ENCODE measurements at places on chromosomes 12 and 14.

GRCh38 chr14:69685716-69686115, 74.3 kb downstream of the SUSD6 start:
- H3K27me3 ChIP-seq, result no peaks in the 10 kb centered on the region
- no peak overlapping the region for H3K4me3 ChIP-seq
- no peak for DNase-seq
- H3K4me1 ChIP-seq, result 0 out of 2 replicates have a peak, but pooled peaks cover 1% of the 10 kb centered on the region
- no peaks in the 10 kb centered on the region for H3K36me3 ChIP-seq

DNA sequence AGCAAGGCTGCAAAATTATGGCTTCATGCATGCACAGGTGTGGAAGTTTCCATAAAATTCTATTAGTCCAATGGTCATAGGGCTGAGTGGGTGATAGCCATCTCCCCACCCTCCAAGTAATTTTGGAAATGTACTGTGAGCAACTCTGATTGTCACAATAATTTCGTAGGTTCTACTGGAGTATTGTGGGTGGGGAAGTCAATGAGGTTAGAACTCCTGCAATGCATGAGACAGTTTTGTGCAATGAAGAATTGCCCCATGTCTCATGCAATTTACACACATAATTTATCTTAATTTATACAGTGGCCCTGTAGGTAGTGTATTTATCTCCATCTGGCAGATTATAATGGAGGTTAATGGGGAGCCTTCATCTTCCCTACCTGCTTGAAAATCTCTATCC, 20.5 kb downstream of the IFNG start:
- no peak overlapping the region for H3K27ac ChIP-seq
- DNase-seq, result no peak
- no peaks in the 10 kb centered on the region for H3K4me1 ChIP-seq
- no peaks in the 10 kb centered on the region for H3K36me3 ChIP-seq

GRCh38 chr12:59484575-59484974, 111.3 kb upstream of the SLC16A7 start:
- no peak overlapping the region for H3K27ac ChIP-seq
- no peaks in the 10 kb centered on the region for H3K27me3 ChIP-seq
- no peak for DNase-seq
- H3K4me3 ChIP-seq, result no peak overlapping the region

GRCh38 chr14:50403419-50403818, 6.7 kb upstream of the CDKL1 start:
- H3K4me1 ChIP-seq, result no peaks in the 10 kb centered on the region
- no peak overlapping the region for H3K4me3 ChIP-seq
- no peaks in the 10 kb centered on the region for H3K27me3 ChIP-seq

GRCh38 chr12:27937768-27938167, 34.8 kb downstream of the PTHLH start:
- H3K4me3 ChIP-seq, result no peak overlapping the region
- H3K27ac ChIP-seq, result no peak overlapping the region
- H3K27me3 ChIP-seq, result no peaks in the 10 kb centered on the region
- DNase-seq, result no peak
- no peaks in the 10 kb centered on the region for H3K36me3 ChIP-seq

DNA sequence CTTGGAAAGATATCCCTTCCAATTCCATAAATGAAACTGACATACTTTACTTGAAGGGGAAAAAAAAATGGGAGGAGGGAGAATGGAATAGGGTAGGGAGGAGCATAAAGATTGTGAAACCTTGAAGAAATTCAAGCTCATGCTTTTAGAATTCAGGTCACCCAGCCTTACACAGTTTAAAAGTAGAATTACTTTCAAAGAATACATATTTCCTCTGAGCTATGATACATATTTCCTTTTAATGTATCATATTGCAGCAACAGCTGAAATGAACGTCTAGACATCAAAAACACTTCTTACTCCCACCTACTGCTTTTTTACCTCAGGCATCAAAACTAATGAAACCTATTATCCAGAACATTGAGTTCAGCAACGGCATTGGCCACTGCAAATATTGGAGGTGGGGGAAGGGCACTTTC, 156.0 kb downstream of the MED13L start:
- H3K36me3 ChIP-seq, result no peaks in the 10 kb centered on the region
- DNase-seq, result no peak
- peaks cover 3% of the 10 kb centered on the region for H3K4me1 ChIP-seq
- no peaks in the 10 kb centered on the region for H3K27me3 ChIP-seq
- no peak overlapping the region for H3K4me3 ChIP-seq

GRCh38 chr14:93970585-93970964, 5.8 kb downstream of the ASB2 start:
- H3K4me1 ChIP-seq, result no peaks in the 10 kb centered on the region
- H3K4me3 ChIP-seq, result no peak overlapping the region
- no peaks in the 10 kb centered on the region for H3K27me3 ChIP-seq

- no peak for DNase-seq
- no peak overlapping the region for H3K4me3 ChIP-seq
- H3K27me3 ChIP-seq, result no peaks in the 10 kb centered on the region
- H3K4me1 ChIP-seq, result no peaks in the 10 kb centered on the region
- no peak overlapping the region for H3K27ac ChIP-seq
- no peaks in the 10 kb centered on the region for H3K36me3 ChIP-seq
Observed at GRCh38 chr12:121947981-121948380, 29.6 kb downstream of the CFAP251 start.

GRCh38 chr12:9669534-9669933, at the start of gene CLEC2D:
Gene CLEC2D, plus strand, starts transcription at chr12:9669713. Its CDS starts 22 bp downstream, at chr12:9669735.
- no peaks in the 10 kb centered on the region for H3K27me3 ChIP-seq
- H3K4me1 ChIP-seq, result no peaks in the 10 kb centered on the region
- no peak within 1 kb of the TSS for H3K27ac ChIP-seq
- no peaks in the 10 kb centered on the region for H3K36me3 ChIP-seq

- no peak overlapping the region for H3K27ac ChIP-seq
- peaks cover 5% of the 10 kb centered on the region for H3K4me1 ChIP-seq
- no peak for DNase-seq
- no peaks in the 10 kb centered on the region for H3K36me3 ChIP-seq
- no peaks in the 10 kb centered on the region for H3K27me3 ChIP-seq
Observed at GRCh38 chr14:90544566-90544965, 147.7 kb downstream of the CALM1 start.

DNA sequence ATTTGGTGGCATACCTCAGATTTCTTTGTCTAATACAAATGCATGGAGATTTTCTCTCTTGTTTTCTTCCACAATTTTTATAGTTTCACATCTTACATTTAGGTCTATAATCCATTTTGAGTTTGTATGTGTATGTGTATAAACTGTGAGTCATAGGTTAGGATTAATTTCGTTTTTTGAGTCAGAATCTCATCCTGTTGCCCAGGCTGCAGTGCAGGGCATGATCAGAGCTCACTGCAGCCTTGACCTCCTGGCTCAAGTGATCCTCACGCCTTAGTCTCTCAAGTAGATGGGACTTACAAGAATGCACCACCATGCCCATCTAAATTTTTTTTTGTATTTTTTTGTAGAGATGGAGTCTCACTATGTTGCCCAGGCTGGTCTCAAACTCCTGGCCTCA, 71.6 kb downstream of the OTOGL start:
- no peaks in the 10 kb centered on the region for H3K36me3 ChIP-seq
- H3K27ac ChIP-seq, result no peak overlapping the region
- no peak for DNase-seq
- no peaks in the 10 kb centered on the region for H3K27me3 ChIP-seq

DNA sequence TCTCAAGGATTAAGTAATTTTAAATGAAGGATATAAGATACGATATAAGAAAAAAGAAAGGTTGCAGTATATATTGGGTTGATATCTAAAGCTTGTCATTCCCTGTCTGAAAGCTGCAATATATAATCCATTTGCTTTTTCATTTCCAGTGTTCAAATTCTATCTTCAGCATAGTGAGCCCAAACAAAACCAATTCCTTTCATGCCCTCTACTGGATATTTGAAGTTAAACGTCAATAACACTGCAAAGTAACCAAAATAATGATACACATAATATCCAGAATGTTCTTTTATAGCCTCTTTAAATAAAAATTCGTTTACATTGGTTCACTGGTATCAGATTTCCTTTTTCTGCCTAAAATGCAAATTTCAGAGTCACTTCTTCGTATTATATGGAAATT, 64.5 kb upstream of the DAAM1 start:
- H3K4me3 ChIP-seq, result no peak overlapping the region
- no peak overlapping the region for H3K27ac ChIP-seq
- no peaks in the 10 kb centered on the region for H3K36me3 ChIP-seq
- H3K4me1 ChIP-seq, result no peaks in the 10 kb centered on the region

DNA sequence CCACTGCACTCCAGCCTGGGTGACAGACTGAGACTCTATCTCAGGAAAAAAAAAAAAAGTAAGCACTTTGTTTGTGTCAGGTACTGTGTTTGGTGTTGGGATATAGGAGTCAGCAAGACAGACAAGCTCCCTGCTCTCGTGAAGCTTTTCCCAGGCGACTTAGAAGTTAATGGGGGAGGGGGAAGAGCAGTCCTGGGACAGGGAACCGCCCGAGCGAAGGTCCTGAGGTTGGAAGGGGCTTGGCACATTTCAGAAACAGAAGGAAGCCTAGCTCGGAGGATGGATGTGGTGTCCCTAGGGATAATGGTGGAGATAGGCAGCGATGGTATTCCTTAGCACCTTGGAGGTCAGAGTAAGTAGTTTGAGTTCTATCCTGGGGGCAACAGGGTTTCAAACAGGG, 8.5 kb upstream of the COX6A1 start:
- no peaks in the 10 kb centered on the region for H3K27me3 ChIP-seq
- no peaks in the 10 kb centered on the region for H3K4me1 ChIP-seq
- H3K36me3 ChIP-seq, result no peaks in the 10 kb centered on the region
- no peak overlapping the region for H3K4me3 ChIP-seq
- no peak for DNase-seq

GRCh38 chr14:71261206-71261605, 353.9 kb downstream of the PCNX1 start:
- H3K4me3 ChIP-seq, result no peak overlapping the region
- DNase-seq, result no peak
- H3K36me3 ChIP-seq, result no peaks in the 10 kb centered on the region
- no peak overlapping the region for H3K27ac ChIP-seq

DNA sequence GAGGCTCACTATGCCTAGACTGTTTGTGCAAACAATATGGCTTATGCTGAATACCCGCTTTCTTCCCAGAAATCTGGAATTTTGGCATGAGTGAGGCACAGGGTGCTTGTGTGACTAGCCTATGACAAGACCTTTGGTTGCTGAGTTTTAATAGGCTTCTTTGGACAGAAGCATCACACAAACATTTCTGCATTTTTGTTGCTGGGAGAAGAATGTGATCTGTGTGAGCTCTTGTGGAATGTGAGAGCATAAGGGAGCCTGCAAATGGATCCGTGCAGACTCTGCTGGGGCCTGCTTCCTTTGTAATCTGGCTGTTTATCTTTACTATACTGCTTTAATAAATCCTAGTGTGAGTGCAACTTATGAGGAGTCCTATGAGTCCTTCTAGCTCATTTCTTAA, 83.0 kb upstream of the ZDHHC17 start:
- DNase-seq, result no peak
- 0 out of 2 replicates have a peak, but pooled peaks cover 1% of the 10 kb centered on the region for H3K4me1 ChIP-seq
- no peaks in the 10 kb centered on the region for H3K36me3 ChIP-seq
- H3K4me3 ChIP-seq, result no peak overlapping the region
- H3K27me3 ChIP-seq, result no peaks in the 10 kb centered on the region

DNA sequence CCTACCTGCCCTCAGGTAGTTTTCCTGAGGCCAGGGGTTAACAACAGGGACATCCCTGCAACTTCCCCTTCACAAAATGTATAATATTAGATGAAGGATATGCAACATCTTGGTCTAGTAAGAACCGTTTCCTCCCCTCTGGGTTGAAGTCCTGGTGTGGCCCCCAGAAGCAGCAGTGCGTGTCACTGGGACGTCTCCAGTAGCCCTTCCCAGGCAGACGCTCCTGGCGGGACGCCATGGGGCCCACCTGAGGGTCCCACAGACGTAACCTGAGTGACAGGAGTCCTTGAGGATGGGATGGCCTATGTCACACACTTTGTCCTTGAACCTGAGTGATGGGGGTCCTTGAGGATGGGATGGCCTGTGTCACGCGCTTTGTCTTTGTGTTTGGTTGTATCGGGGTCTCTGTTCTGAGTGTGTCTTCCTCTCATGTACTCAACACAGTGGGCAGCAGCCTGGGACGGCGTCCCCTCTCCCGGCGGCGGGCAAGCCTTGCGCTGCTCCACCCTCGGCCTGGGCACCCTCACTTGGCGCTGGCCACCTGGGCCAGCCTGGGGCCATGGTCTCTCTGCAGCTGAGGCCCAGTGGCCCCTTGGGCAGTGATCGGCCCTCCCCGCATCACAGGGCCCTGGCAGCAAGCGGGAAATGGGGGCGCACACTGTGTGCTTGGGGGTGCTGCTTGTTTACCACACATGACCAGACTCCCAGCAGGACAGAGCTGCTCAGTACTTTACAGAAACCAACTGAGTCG, 14.3 kb upstream of the AMN start:
- peaks cover 11% of the 10 kb centered on the region for H3K36me3 ChIP-seq
- H3K27me3 ChIP-seq, result no peaks in the 10 kb centered on the region
- no peak overlapping the region for H3K4me3 ChIP-seq
- no peaks in the 10 kb centered on the region for H3K4me1 ChIP-seq

Data from iPS DF 6.9 (cell line).